ENCODE measurements at places on chromosomes 2 and 18.

GRCh38 chr2:146530886-146531285 lies 1313.9 kb upstream of the ACVR2A start:
- peaks cover 1% of the 10 kb centered on the region for H3K27me3 ChIP-seq
- DNase-seq, result no peak
- H3K4me1 ChIP-seq, result peaks cover 41% of the 10 kb centered on the region
- H3K27ac ChIP-seq, result no peak overlapping the region
- peaks cover 29% of the 10 kb centered on the region for H3K36me3 ChIP-seq
- no peak overlapping the region for H3K4me3 ChIP-seq

GRCh38 chr18:63783394-63783793 lies 8.2 kb downstream of the SERPINB7 start:
- no peak overlapping the region for H3K27ac ChIP-seq
- H3K4me1 ChIP-seq, result no peaks in the 10 kb centered on the region
- H3K36me3 ChIP-seq, result no peaks in the 10 kb centered on the region
- H3K27me3 ChIP-seq, result no peaks in the 10 kb centered on the region
- DNase-seq, result peak; percentile 27
- H3K4me3 ChIP-seq, result no peak overlapping the region

- H3K4me1 ChIP-seq, result peaks cover 7% of the 10 kb centered on the region
- no peak overlapping the region for H3K27ac ChIP-seq
- DNase-seq, result no peak
- no peaks in the 10 kb centered on the region for H3K27me3 ChIP-seq
- H3K36me3 ChIP-seq, result no peaks in the 10 kb centered on the region
These were observed 79.2 kb upstream of the CDH2 start for GRCh38 chr18:28256166-28256565.

DNA sequence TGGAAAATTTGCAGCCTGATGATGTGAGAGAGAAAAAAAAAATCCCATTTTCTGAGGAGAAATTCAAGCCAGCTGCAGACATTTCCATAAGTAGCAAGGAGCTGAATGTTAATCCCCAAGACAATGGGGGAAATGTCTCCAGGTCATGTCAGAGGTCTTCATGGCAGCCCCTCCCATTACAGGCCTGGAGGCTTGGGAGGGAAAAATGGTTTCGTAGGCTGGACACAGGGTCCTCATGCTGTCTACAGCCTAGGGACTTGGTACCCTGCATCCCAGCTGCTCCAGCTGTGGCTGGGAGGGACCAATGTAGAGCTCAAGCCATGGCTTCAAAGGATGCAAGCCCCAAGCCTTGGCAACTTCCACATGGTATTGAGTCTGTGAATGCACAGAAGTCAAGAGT lies 53.5 kb upstream of the ARHGAP15 start:
- no peak overlapping the region for H3K4me3 ChIP-seq
- H3K36me3 ChIP-seq, result peaks cover 26% of the 10 kb centered on the region
- no peak for DNase-seq
- H3K27me3 ChIP-seq, result no peaks in the 10 kb centered on the region

GRCh38 chr18:6593142-6593885 lies 136.2 kb upstream of the ARHGAP28 start:
- H3K4me3 ChIP-seq, result no peak overlapping the region
- H3K4me1 ChIP-seq, result peaks cover 29% of the 10 kb centered on the region
- 0 out of 2 replicates have a peak overlapping the region, but pooled peaks have one; percentile 31 for H3K27ac ChIP-seq
- H3K36me3 ChIP-seq, result no peaks in the 10 kb centered on the region

DNA sequence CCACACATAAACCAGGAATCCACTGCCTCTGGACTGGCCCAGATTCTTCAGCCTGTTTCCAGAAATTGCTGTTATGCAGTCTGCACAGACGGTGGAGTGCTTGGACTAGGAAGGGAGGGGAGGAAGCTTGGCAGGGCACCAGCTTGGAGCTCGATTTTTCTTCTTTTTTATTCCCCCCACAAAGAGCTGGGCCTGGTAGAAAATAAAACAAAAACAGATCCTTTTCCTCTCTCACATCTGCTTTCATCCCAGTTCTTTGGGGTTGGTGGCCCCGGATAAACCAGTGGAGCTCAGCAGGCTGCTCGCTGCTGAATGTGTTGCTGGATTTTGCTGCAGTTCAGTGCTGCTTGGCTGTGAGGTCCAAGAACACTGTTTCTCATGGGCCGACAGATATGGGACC lies 16.0 kb downstream of the LRRTM1 start:
- no peak for DNase-seq
- H3K27ac ChIP-seq, result no peak overlapping the region
- peaks cover 3% of the 10 kb centered on the region for H3K4me1 ChIP-seq
- no peaks in the 10 kb centered on the region for H3K27me3 ChIP-seq
- no peak overlapping the region for H3K4me3 ChIP-seq
- no peaks in the 10 kb centered on the region for H3K36me3 ChIP-seq

GRCh38 chr2:102661846-102662245 lies 42.5 kb downstream of the SLC9A2 start:
- no peaks in the 10 kb centered on the region for H3K36me3 ChIP-seq
- DNase-seq, result no peak
- no peaks in the 10 kb centered on the region for H3K27me3 ChIP-seq
- 0 out of 2 replicates have a peak, but pooled peaks cover 4% of the 10 kb centered on the region for H3K4me1 ChIP-seq

DNA sequence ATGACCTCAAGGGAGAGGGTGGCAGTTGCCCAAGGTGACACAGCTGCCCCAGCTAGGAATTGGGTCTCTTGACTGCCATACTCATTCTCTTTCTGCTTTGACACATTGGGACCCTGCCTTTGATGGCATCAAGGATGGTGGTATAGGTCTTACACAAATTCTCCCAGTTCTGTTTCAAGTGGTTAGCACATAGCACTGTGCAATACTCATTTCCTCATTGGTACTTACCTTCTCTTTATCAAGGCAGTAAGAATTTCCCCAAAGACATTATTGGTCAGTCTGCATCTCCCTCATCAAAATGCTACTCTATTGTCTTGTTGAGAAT lies 35.9 kb upstream of the CCDC93 start:
- H3K4me1 ChIP-seq, result peaks cover 10% of the 10 kb centered on the region
- H3K27me3 ChIP-seq, result 0 out of 2 replicates have a peak, but pooled peaks cover 2% of the 10 kb centered on the region
- no peak overlapping the region for H3K4me3 ChIP-seq
- DNase-seq, result no peak
- H3K27ac ChIP-seq, result no peak overlapping the region

- no peak for DNase-seq
- no peak overlapping the region for H3K27ac ChIP-seq
- no peaks in the 10 kb centered on the region for H3K27me3 ChIP-seq
These were observed 988.8 kb downstream of the LRP1B start for GRCh38 chr2:141142025-141142424.
